ENCODE measurements at places on chromosomes 7 and 10. TPM values are rescaled to one million over a fixed set of nuclear protein-coding genes. Genes with fewer than 3 reads are reported as not detected.

GRCh38 chr7:120218712-120219111 is 54.3 kb upstream of the KCND2 start:
- no peak overlapping the region for H3K27ac ChIP-seq
- no peak for DNase-seq
- no peaks in the 10 kb centered on the region for H3K27me3 ChIP-seq
- H3K36me3 ChIP-seq, result no peaks in the 10 kb centered on the region

DNA sequence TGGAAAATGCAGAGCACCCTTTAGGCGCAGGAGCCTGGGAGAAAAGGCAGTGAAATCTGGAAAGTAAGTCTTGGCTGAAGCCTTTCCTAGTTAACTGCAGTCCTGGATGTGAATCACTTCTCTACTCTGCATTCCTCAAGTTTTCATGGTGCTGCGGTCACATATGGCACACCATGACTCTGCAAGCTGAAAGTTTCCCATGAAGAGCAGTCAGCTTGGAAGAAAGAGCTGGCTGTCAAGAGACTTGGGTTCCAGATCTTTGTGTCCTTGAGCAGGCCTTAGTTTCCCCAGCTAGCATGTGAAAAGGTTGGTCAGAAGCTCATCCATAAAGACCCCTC is 548.3 kb downstream of the SORCS3 start:
- H3K27me3 ChIP-seq, result no peaks in the 10 kb centered on the region
- no peak overlapping the region for H3K27ac ChIP-seq
- DNase-seq, result no peak
- no peaks in the 10 kb centered on the region for H3K4me1 ChIP-seq

- no peak for DNase-seq
- peaks cover 12% of the 10 kb centered on the region for H3K4me1 ChIP-seq
- H3K27ac ChIP-seq, result peak overlapping the region; percentile 24
- no peaks in the 10 kb centered on the region for H3K27me3 ChIP-seq
- peaks cover 33% of the 10 kb centered on the region for H3K36me3 ChIP-seq
Observed at GRCh38 chr10:12704488-12704887, 297.0 kb downstream of the CCDC3 start.

DNA sequence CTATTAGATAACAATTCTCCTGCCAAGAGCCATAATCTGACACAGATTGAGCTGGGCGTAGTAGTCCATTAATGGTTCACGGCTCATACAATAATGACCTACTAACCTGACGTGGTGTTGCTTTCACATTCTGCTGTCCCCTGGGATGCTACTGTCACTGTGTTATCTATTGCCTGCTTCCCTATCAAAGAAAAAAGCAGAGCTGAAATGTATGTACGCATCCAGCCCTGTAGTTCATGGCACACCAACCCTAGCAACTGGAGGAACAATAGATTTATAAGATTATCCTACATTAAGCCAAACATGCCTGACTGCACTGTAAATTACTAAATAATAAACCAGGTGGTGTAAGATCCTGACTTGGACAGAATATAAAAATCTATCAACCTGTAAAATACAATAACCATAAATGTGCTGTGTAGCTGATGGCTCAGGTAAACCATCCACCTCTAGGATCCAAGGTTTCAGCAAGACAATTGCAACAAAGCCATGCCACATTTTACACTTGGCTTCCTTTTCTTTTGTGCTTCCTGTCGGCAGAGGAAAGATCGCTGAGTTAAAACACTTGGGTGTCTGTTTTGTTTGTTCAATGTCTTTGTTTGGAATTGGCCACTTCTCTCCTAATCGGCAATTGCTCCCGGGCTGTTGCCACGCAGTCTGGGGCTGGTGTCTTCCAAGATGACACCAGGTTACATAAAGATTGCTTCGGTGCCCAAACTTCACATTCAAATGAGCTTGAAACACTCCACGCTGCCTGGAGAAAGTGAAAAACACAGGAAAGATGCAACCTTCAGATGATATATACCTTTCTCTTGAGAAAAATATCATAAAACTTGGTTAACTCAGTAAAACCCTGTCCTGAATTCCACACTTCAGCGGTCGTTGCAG is 143.9 kb upstream of the MGMT start:
- no peak for DNase-seq
- no peak overlapping the region for H3K27ac ChIP-seq
- no peaks in the 10 kb centered on the region for H3K4me1 ChIP-seq
- H3K27me3 ChIP-seq, result no peaks in the 10 kb centered on the region
- no peaks in the 10 kb centered on the region for H3K36me3 ChIP-seq

The KLF14 gene
- total RNA-seq, result 0.10 TPM

- no peak for DNase-seq
- H3K27ac ChIP-seq, result no peak overlapping the region
- H3K27me3 ChIP-seq, result no peaks in the 10 kb centered on the region
- H3K36me3 ChIP-seq, result peaks cover 10% of the 10 kb centered on the region
- peaks cover 9% of the 10 kb centered on the region for H3K4me1 ChIP-seq
Observed at GRCh38 chr10:50561266-50561665, 62.5 kb downstream of the SGMS1 start.

GRCh38 chr7:88664630-88665233 is 94.8 kb upstream of the ZNF804B start:
- no peak overlapping the region for H3K27ac ChIP-seq
- H3K4me1 ChIP-seq, result no peaks in the 10 kb centered on the region
- H3K36me3 ChIP-seq, result no peaks in the 10 kb centered on the region
- no peaks in the 10 kb centered on the region for H3K27me3 ChIP-seq
- no peak overlapping the region for H3K4me3 ChIP-seq

The CPEB3 gene
- total RNA-seq, result 2.5 TPM

- H3K4me3 ChIP-seq, result peak overlapping the region; percentile 73
- peaks cover 42% of the 10 kb centered on the region for H3K4me1 ChIP-seq
- H3K27ac ChIP-seq, result no peak overlapping the region
- DNase-seq, result peak; percentile 31
Observed at GRCh38 chr10:123995461-123996131, 97.8 kb downstream of the CHST15 start.

The FUOM gene
- total RNA-seq, result 39.1 TPM

GRCh38 chr10:75281974-75282373 is 46.2 kb upstream of the COMTD1 start:
- no peak overlapping the region for H3K4me3 ChIP-seq
- no peaks in the 10 kb centered on the region for H3K4me1 ChIP-seq
- DNase-seq, result no peak
- peaks cover 41% of the 10 kb centered on the region for H3K27me3 ChIP-seq
- H3K36me3 ChIP-seq, result no peaks in the 10 kb centered on the region
- no peak overlapping the region for H3K27ac ChIP-seq

- no peaks in the 10 kb centered on the region for H3K36me3 ChIP-seq
- no peaks in the 10 kb centered on the region for H3K4me1 ChIP-seq
- no peaks in the 10 kb centered on the region for H3K27me3 ChIP-seq
- DNase-seq, result no peak
- H3K27ac ChIP-seq, result no peak overlapping the region
Observed at GRCh38 chr7:119861385-119861784, 411.6 kb upstream of the KCND2 start.

The VAX1 gene
- total RNA-seq, result not detected

DNA sequence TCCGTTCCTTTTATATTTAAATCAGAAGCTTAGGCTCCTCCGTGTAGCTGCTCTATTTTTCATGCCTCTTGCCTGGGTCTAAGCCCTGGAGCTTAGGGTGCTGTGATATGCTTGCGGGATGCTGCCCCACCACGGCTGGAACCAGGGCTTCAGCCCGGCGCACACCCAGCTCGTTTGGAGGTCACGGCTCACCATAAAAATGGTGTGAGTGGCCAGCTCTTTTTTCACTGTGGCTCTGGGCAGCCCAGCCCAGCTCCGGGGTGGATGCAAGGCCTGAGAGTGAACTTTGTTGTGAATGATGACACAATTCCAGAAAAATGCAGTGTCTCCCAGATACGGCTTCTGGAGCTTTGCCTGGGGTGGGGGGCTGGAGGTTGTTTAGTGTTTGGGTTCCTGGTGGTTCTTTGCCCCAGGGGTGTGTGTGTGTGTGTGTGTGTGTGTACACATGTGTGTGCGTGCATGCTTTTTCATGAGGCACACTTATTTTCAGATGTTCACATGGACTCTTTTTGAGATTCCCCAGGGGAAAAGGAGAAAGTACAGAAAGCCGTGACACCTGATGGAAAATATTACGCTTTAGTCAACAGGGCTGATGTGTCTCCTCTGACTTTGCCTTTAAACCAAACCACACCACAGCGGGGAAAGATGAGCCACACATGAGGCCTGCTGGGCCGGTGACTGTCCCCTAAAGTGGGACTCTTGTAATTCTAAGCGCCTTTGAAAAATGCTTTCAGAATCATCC is 46.2 kb downstream of the GRK5 start:
- H3K4me1 ChIP-seq, result peaks cover 46% of the 10 kb centered on the region
- peaks cover 14% of the 10 kb centered on the region for H3K36me3 ChIP-seq
- no peak for DNase-seq
- H3K4me3 ChIP-seq, result no peak overlapping the region
- peak overlapping the region; percentile 59 for H3K27ac ChIP-seq
- no peaks in the 10 kb centered on the region for H3K27me3 ChIP-seq

The NXPH1 gene
- total RNA-seq, result not detected

GRCh38 chr10:71613877-71614276 is 105.7 kb downstream of the C10orf105 start:
- H3K36me3 ChIP-seq, result no peaks in the 10 kb centered on the region
- DNase-seq, result no peak
- no peak overlapping the region for H3K4me3 ChIP-seq
- peaks cover 6% of the 10 kb centered on the region for H3K27me3 ChIP-seq
- H3K4me1 ChIP-seq, result no peaks in the 10 kb centered on the region
- H3K27ac ChIP-seq, result no peak overlapping the region

The ANK3 gene
- 4.0 TPM for total RNA-seq

The CD36 gene
- 0.15 TPM for total RNA-seq

DNA sequence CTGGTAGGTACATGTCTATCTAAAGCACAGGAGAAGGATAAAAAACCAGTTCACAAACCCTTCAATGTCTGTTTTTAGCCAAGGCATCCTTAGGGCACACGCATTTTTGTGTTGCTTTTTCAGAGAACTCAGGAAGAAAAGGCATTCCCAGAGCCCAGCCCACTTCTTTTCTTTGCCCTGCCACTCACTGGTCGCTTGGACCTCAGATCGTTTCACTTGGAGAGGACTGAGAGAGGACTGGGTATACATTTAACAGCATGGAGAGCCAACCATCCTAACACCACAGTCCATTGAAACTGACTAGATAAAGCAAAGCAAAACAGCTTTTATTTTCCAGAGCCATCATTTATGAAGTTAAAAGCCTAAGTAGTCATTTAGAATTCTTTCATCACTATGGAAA is 194.2 kb downstream of the CAMK1D start:
- no peak overlapping the region for H3K27ac ChIP-seq
- no peaks in the 10 kb centered on the region for H3K27me3 ChIP-seq
- peaks cover 11% of the 10 kb centered on the region for H3K36me3 ChIP-seq
- no peak overlapping the region for H3K4me3 ChIP-seq
- DNase-seq, result no peak

DNA sequence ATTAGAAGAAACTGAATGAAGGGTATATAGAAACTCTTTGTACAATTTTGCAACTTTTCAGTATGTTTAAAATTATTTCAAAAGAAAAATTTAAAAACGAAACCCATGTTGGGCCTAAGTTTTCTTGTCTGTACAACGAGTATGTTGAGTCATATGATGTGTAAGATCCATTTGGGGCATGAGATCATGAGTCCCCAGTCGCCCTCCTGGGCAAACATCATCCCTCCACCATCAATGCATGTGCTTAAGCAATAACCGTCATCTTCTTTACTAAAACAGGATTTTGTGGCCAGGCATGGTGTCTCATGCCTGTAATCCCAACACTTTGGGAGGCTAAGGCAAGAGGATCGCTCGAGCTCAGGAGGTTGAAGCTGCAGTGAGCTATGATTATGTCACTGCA is 54.2 kb upstream of the CDCA7L start:
- peaks cover 1% of the 10 kb centered on the region for H3K27me3 ChIP-seq
- DNase-seq, result no peak
- H3K27ac ChIP-seq, result no peak overlapping the region

GRCh38 chr10:4301291-4302045 is 516.5 kb upstream of the KLF6 start:
- H3K36me3 ChIP-seq, result no peaks in the 10 kb centered on the region
- H3K4me1 ChIP-seq, result no peaks in the 10 kb centered on the region
- no peaks in the 10 kb centered on the region for H3K27me3 ChIP-seq
- no peak overlapping the region for H3K4me3 ChIP-seq
- no peak for DNase-seq
- no peak overlapping the region for H3K27ac ChIP-seq

GRCh38 chr7:39811161-39811614 is 138.9 kb upstream of the CDK13 start:
- H3K36me3 ChIP-seq, result no peaks in the 10 kb centered on the region
- no peaks in the 10 kb centered on the region for H3K4me1 ChIP-seq
- peaks cover 19% of the 10 kb centered on the region for H3K27me3 ChIP-seq
- H3K4me3 ChIP-seq, result no peak overlapping the region
- DNase-seq, result no peak
- H3K27ac ChIP-seq, result no peak overlapping the region

The RSPH10B2 gene
- total RNA-seq, result 0.37 TPM

The TRIL gene
- total RNA-seq, result not detected

GRCh38 chr7:44796034-44796503 is 412 bp upstream of the PPIA start:
- no peak for DNase-seq
- peaks cover 32% of the 10 kb centered on the region for H3K4me1 ChIP-seq
- H3K4me3 ChIP-seq, result peak overlapping the region; percentile 97

- H3K4me3 ChIP-seq, result no peak overlapping the region
- H3K27ac ChIP-seq, result no peak overlapping the region
- DNase-seq, result no peak
- peaks cover 57% of the 10 kb centered on the region for H3K4me1 ChIP-seq
- no peaks in the 10 kb centered on the region for H3K27me3 ChIP-seq
Observed at GRCh38 chr7:155665957-155666287, 21.5 kb downstream of the RBM33 start.

DNA sequence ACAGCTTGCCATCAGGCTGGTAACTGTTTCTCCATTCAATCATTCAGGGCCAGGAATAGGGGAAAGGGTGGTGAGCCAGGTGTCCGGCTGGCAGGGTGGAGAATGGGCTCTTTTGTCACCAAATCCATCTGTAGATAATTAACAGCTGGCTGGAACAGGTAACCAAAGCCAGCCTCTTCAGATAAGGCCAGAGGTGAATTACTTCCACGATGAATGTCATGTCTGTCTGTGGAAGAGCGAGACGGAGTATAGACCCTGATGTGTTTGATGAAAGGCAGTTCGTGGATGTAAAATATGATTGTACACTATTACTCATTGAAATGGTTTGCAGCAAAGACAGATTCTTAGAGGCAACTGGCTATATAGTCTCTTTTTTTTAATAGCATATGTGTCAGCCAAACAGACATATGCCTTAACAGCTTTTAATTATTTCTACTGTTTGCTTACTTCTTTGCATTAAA is 149.8 kb downstream of the KLF6 start:
- H3K27ac ChIP-seq, result no peak overlapping the region
- no peak for DNase-seq
- no peak overlapping the region for H3K4me3 ChIP-seq

The TMEM236 gene
- 0.09 TPM for total RNA-seq

GRCh38 chr7:138374119-138374693 is 85.9 kb upstream of the TRIM24 start:
- no peaks in the 10 kb centered on the region for H3K36me3 ChIP-seq
- no peaks in the 10 kb centered on the region for H3K4me1 ChIP-seq
- no peak overlapping the region for H3K27ac ChIP-seq

The TMEM26 gene
- total RNA-seq, result not detected

- H3K4me1 ChIP-seq, result no peaks in the 10 kb centered on the region
- H3K27me3 ChIP-seq, result no peaks in the 10 kb centered on the region
- no peak overlapping the region for H3K27ac ChIP-seq
- H3K4me3 ChIP-seq, result no peak overlapping the region
- H3K36me3 ChIP-seq, result peaks cover 86% of the 10 kb centered on the region
Observed at GRCh38 chr10:35533565-35533964, 71.6 kb upstream of the GJD4 start.
